NCI-H187 (cell line): ENCODE measurements at places on chromosomes 12 and 14.
A peak's percentile ranks its signal among the peaks of the same experiment; 100 is the strongest.

DNA sequence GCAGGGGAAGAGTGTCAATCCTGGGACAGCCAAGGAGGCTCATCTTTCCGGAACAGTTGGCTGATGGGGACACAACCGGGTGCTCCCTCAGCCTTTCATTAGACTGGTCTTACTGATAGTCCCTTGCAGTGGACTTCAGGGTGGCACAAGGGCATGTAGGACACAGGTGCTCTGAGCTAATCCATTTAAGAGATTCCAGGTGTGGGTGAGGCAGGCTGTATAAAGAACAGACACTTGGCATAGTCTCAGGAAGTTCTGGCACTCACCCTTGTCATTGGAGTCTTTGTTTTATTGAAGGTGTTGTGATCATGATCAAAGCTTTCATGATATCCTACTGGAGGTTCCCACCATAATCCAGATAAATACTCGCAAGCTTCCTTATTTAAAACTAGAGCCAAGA is 341.6 kb downstream of the EMP1 start:
- DNase-seq: no peak

GRCh38 chr14:75458305-75458704 is 30.5 kb downstream of the JDP2 start:
- DNase-seq: no peak

DNA sequence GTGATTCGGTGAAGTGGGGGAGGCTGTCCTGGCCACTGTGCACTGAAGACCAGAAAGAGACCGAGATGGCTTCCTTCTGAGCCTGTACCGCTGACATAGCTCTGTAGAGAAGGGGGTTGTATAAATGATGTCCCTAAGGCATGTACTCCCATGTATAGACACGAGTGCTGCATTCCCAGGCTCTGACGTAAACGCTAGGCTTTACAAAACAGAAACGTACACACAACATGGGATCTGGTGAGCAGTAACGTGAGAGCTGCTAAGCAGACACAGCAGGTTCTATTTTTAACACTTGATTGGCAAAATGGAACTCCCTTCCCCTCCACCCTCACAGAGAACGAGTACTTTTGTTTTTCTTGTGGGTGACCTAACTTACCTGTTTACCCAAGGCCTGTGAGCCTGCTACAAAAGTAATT is 35.9 kb downstream of the ACADS start:
- peak; percentile 38 for DNase-seq

GRCh38 chr12:18750085-18750484 is 12.2 kb downstream of the CAPZA3 start:
- DNase-seq: no peak

- DNase-seq: no peak
Observed at GRCh38 chr14:76292561-76292960, 83.4 kb upstream of the ESRRB start.
